ENCODE measurements at places on chromosomes 2 and 18. TPM values are rescaled to one million over a fixed set of nuclear protein-coding genes. Genes with fewer than 3 reads are reported as not detected.
A peak's percentile ranks its signal among the peaks of the same experiment; 100 is the strongest.

GRCh38 chr2:41771710-41772109 is 276.1 kb upstream of the PKDCC start:
- no peak for DNase-seq
- H3K27me3 ChIP-seq = peaks cover 35% of the 10 kb centered on the region
- H3K4me3 ChIP-seq = no peak overlapping the region
- H3K27ac ChIP-seq = no peak overlapping the region
- H3K36me3 ChIP-seq = peaks cover 2% of the 10 kb centered on the region
- no peaks in the 10 kb centered on the region for H3K4me1 ChIP-seq

GRCh38 chr18:76923485-76924085 is 101.2 kb downstream of the ZNF236 start:
- peaks cover 39% of the 10 kb centered on the region for H3K36me3 ChIP-seq
- no peak for DNase-seq
- no peak overlapping the region for H3K27ac ChIP-seq

FECH gene
- total RNA-seq = 24.6 TPM

GRCh38 chr18:5276947-5277346 is 18.6 kb downstream of the ZBTB14 start:
- no peak overlapping the region for H3K27ac ChIP-seq
- no peaks in the 10 kb centered on the region for H3K4me1 ChIP-seq
- no peak overlapping the region for H3K4me3 ChIP-seq
- H3K27me3 ChIP-seq = peaks cover 13% of the 10 kb centered on the region

DNA sequence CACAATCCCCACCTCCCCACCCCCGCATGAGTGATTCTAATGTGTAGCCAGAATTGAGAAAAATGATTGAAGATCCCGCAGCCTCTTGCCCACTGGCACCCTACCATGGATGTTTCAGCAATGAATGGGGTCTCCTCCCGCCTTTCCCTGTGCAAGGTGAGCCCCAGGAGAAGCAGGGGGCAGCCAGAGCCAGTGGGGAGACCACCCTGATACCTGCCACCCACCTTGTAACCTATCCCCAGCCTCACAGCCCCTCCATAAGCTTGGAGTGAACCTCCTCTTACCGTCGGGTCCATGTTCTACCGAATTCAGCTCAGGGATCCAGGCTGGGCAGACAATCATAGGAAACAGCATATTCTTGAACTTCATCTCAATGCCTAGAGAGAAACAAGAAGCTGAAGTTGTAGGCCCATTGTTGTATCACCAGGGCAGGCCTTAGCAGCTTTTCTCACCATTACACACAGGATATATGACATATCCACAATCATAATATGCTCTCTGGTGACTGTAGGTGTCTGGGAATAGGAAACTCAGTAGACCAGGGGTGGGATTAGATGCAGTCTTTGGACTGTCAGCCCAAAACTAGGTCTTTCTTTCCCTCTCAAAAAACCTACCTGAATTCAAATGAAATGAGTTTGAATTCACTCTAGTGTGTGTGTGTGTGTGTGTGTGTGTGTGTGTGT is 30.9 kb downstream of the XDH start:
- peaks cover 19% of the 10 kb centered on the region for H3K4me1 ChIP-seq
- H3K27me3 ChIP-seq = no peaks in the 10 kb centered on the region
- H3K36me3 ChIP-seq = no peaks in the 10 kb centered on the region
- no peak for DNase-seq
- no peak overlapping the region for H3K4me3 ChIP-seq

UGT1A10 gene
- total RNA-seq = not detected

DNA sequence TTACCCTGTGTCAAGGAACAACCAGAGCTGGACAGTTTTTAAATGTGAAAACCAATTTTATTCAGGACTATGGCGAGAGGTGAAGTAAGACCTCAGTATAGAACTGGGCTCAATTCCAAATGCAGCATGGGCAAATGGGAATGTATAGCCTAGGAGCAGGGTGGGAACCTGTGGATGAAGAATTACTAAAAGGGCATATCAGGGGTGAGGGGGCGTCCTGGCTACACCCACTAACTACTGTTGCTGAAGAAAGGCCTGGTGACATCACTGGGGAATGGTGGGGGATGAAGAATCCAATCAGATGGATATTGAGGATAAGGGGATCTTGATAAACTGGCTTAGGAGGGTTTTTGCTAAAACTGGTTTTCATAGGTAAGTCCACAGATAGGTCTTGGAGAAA is 27.3 kb upstream of the IL37 start:
- no peak overlapping the region for H3K4me3 ChIP-seq
- no peak overlapping the region for H3K27ac ChIP-seq
- DNase-seq = no peak
- H3K36me3 ChIP-seq = no peaks in the 10 kb centered on the region
- H3K27me3 ChIP-seq = no peaks in the 10 kb centered on the region

ANKRD62 gene
- not detected for total RNA-seq

DNA sequence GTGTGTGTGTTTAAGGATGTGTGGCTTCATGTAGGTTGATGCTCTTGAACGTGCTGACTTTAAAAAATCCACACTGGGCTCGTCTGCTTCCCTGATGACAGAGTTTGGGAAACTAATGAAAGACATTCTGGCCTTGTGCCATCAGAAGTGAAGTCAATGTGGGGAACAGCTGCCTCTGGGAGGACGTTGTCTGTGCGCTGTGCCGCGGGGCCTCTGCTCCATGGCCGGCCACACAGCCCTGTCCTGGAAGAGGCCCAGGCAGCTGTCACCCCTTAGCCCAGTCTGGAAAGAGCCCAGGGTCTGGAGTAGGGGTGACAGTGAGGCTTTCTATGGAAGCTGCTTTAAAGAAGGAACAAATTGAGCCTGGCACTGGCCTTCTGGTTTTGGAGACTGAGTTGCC is 155.8 kb downstream of the SH3RF3 start:
- peak overlapping the region; percentile 94 for H3K27ac ChIP-seq
- H3K27me3 ChIP-seq = no peaks in the 10 kb centered on the region
- no peaks in the 10 kb centered on the region for H3K36me3 ChIP-seq
- peaks cover 96% of the 10 kb centered on the region for H3K4me1 ChIP-seq
- H3K4me3 ChIP-seq = no peak overlapping the region

- peaks cover 13% of the 10 kb centered on the region for H3K27me3 ChIP-seq
- no peaks in the 10 kb centered on the region for H3K36me3 ChIP-seq
- H3K4me1 ChIP-seq = no peaks in the 10 kb centered on the region
- H3K27ac ChIP-seq = no peak overlapping the region
- H3K4me3 ChIP-seq = no peak overlapping the region
- no peak for DNase-seq
Measured at GRCh38 chr18:72672364-72673184, 128.4 kb upstream of the CBLN2 start.

GRCh38 chr2:128435576-128436478 is 117.2 kb upstream of the HS6ST1 start:
- no peak overlapping the region for H3K27ac ChIP-seq
- peaks cover 7% of the 10 kb centered on the region for H3K4me1 ChIP-seq
- H3K36me3 ChIP-seq = peaks cover 2% of the 10 kb centered on the region
- H3K4me3 ChIP-seq = no peak overlapping the region
- H3K27me3 ChIP-seq = no peaks in the 10 kb centered on the region

DNA sequence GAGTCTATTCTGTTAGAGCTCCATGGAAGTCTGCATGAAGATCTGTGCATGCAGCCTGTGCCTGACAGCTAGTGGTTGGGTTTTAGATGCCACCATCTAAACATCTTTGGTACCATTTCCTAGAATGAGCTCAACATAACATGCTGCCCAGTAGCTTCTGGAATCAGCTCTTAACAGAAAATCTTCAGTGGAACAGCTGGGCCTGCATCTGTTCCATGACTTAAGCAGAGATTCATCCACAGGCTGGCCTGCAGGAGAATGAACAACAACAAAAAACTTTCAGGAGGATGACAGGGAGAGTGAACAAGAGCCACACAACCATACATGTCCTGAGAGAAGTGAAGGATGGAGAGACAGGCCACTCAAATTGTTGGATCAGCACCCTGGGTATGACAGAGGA is 316.6 kb downstream of the RDH14 start:
- no peaks in the 10 kb centered on the region for H3K36me3 ChIP-seq
- no peaks in the 10 kb centered on the region for H3K4me1 ChIP-seq
- no peak for DNase-seq
- H3K4me3 ChIP-seq = no peak overlapping the region
- peaks cover 9% of the 10 kb centered on the region for H3K27me3 ChIP-seq

DNA sequence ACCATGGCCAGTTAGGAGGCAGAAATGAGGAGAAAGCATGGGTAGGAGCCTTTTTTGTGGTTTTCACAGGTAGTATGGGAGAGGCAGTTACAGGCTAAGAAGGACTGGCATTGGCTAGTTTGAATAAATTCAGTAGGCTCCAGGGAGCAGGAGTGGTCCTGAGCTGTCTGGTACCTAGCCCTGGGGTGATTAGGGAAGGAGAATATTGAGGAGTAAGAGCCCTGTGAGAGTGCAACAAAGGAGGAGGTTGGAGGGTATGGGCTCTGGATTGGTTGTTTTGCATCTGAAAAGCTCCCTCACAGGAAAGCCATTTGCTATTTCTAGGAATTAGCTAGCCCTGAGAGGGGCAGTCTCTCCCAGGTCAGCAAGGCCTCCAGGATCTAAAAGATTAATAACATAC is 13.3 kb upstream of the TCF7L1 start:
- DNase-seq = no peak
- H3K27ac ChIP-seq = no peak overlapping the region
- no peaks in the 10 kb centered on the region for H3K36me3 ChIP-seq

DNA sequence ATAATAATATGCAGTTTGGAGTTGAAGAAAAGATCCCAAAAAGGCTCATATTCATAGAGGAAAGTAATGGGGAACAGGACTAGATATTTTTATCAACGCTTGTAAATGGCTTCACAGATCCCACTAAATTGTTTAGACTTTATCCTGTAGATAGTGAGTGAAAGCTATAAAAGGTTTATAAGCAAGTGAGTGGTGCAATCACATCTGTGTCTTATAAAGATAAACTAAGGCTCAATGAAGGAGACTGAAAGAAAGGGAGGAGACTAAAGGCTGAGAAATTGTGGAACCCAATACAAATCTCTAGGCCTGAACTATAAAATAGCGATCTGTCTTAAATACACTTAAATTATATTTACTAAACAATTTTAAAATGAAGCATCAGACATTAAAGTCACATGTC is 7.7 kb downstream of the SP3 start:
- no peak overlapping the region for H3K27ac ChIP-seq
- H3K4me1 ChIP-seq = peaks cover 55% of the 10 kb centered on the region
- H3K36me3 ChIP-seq = peaks cover 30% of the 10 kb centered on the region
- H3K4me3 ChIP-seq = no peak overlapping the region

DSG1 gene
- total RNA-seq = not detected

DNA sequence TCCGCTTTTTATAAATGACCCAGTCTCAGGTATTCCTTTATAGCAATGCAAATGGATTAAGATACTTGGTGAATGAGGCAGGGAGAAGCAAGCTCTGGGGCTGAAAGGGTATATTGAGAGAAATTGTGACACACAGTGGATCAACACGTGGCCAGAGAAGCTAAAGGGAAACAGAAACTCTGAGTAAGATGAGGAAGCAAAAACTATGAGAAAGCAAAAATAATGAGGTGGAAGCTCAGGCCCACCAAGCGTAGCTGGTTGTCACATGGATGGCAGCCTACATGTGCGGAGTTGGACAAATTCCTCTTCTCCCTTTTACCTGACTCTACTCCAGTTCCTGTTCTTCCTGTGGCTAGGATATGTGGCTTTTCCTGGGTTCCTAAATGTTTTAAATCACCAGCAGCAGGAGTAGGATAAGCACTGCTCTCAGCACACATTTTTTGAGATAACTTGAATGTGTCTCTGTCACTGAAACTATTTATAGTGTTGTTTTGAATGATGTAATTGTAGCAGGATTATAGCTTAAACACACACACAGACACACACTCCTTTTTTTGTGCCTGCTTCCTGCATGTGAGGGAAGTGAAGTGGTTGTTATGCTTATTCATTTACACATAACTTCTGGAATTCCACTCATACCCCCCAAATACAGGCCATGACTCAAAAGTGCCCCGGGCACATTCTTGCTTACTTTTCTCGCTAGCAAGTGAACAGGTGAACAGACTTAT is 30.1 kb upstream of the EPC2 start:
- H3K27me3 ChIP-seq = no peaks in the 10 kb centered on the region
- DNase-seq = no peak
- H3K4me1 ChIP-seq = peaks cover 28% of the 10 kb centered on the region
- H3K4me3 ChIP-seq = peak overlapping the region; percentile 8

DNA sequence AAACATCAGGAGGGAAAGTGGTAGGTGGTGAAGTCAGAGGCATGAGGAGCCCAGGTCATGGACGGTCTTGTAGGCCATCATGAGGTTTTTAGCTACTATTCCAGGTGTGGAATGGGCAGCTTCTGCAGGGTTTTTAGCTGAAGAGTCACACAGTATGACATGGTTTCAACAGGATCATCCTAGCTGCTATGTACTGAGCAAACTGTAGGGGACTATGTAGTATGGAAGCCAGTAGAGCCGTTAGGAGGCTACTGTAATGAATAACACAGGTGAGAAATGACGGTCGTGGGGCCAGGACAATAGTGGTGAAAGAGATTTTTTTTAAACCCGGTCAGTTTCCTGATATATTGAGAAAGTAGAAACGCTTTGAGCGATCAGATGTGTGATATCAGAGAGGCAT is 167.6 kb upstream of the FN1 start:
- H3K4me3 ChIP-seq = no peak overlapping the region
- no peaks in the 10 kb centered on the region for H3K27me3 ChIP-seq
- no peak for DNase-seq

GRCh38 chr2:62741954-62742722 is 36.6 kb downstream of the EHBP1 start:
- no peaks in the 10 kb centered on the region for H3K27me3 ChIP-seq
- H3K36me3 ChIP-seq = no peaks in the 10 kb centered on the region
- H3K27ac ChIP-seq = peak overlapping the region; percentile 18
- no peak for DNase-seq
- peaks cover 57% of the 10 kb centered on the region for H3K4me1 ChIP-seq

- no peaks in the 10 kb centered on the region for H3K27me3 ChIP-seq
- no peak for DNase-seq
- peaks cover 3% of the 10 kb centered on the region for H3K36me3 ChIP-seq
- no peak overlapping the region for H3K4me3 ChIP-seq
- H3K27ac ChIP-seq = no peak overlapping the region
Measured at GRCh38 chr2:66534461-66534860, 99.5 kb downstream of the MEIS1 start.

DNA sequence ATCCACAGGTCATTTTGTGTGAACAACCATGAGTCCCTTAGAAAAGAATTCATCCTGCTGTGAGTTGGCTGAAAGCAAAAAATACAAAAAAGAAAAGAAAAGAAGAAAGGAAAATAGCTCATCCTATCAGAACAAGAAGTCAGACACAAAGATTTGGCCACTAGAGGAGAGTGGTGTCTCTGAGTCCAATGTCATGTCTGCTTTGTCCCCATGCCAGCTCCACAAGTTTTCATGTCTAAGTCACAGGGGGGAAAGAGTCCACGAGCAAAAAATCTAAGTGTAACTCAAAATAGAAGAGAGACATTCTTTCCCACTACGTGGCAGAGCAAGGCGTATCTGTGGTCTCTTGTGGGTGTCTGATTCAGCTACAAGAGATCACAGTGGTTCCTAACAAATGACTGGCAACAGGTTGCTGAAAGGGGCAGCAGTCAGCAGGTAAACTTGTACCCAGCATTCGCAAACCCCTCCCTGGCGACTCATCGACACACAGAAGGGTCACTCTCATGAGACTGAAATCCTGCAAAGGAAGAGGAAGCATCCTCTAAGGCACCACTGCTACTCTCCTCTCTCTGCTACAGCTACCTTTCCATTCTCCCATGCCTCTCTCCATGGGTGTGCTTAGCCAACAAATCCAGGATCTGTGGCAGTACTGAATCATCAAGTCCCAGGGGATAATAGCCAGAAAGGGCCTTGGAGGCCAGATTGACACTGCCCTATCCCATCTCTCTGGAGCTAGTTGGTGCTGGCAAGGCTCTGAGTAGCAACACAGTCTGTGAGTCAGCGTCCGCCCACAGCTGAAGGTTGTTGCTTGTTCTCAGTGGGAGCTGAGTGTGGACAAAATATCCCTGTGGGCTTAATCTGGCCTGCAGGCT is 123.0 kb upstream of the SLC39A10 start:
- no peaks in the 10 kb centered on the region for H3K36me3 ChIP-seq
- H3K4me3 ChIP-seq = peak overlapping the region; percentile 33
- H3K4me1 ChIP-seq = peaks cover 56% of the 10 kb centered on the region
- no peak for DNase-seq
- H3K27ac ChIP-seq = peak overlapping the region; percentile 98
- no peaks in the 10 kb centered on the region for H3K27me3 ChIP-seq
